ENCODE measurements at places on chromosomes 16 and 17.

GRCh38 chr16:13839577-13839976 lies 80.4 kb upstream of the ERCC4 start:
- DNase-seq = peak; percentile 5
- H3K4me3 ChIP-seq = no peak overlapping the region
- no peaks in the 10 kb centered on the region for H3K27me3 ChIP-seq

DNA sequence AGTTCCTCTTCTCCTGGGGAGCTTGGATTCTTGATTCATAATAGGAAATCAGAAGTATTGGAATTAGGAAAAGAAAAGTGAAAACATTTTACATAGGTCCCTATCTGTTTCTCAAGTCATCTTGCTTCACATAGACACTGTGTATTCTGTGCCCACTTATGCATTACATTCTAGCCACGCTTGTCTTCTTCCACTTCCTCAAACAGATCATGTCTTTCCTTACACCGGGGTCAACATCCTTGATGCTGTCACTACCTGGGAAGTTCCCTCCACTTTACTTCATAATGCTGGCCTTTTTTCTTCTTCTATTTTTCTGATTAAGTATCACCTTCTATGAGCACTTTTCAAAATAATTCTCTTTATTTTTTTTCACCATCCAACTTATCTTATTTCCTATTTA lies 606.4 kb upstream of the CDH8 start:
- no peak overlapping the region for H3K27ac ChIP-seq
- DNase-seq = no peak
- no peak overlapping the region for H3K4me3 ChIP-seq

DNA sequence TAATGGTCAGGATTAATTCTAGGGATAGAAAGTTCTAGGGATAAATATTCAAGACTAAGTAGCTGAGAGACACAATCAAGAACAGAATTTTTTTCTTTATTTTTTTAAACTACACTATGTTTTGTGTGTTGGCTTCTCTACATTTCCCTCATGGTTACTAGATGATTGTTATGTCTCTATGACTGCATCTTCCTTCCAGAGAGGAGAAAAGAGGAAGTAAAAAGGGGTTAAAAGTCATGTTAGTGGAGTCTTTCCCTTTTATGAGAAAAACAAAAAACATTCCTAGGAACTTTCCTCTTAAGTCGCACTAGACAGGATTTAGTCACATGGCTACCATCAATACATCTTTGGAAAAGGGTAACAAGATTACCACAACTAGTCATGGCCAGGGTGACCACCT lies 375.0 kb downstream of the KCNJ2 start:
- no peaks in the 10 kb centered on the region for H3K36me3 ChIP-seq
- H3K4me3 ChIP-seq = no peak overlapping the region
- H3K27me3 ChIP-seq = no peaks in the 10 kb centered on the region
- no peak overlapping the region for H3K27ac ChIP-seq

DNA sequence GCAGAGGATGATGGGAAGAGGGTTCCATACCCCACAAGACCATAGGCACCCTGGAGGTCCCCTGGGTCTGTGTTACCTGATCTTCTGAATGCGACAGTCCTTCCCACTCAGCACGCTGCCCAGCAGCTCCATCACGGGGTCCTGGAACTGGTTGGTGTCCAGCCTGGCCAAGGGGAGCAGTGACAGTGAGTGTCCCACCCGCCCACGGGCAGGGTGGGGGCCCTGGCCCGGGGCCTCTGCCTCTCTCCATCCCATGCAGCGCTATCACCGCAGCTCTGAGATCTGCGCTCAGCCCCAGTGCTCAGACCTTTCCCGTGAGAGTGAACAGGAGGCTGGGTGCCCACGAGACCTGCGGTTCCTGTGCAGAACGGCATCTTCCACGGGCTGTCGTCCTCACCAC lies 15.6 kb downstream of the NLRC3 start:
- DNase-seq = no peak
- H3K27me3 ChIP-seq = no peaks in the 10 kb centered on the region
- no peak overlapping the region for H3K4me3 ChIP-seq
- no peaks in the 10 kb centered on the region for H3K4me1 ChIP-seq
- no peak overlapping the region for H3K27ac ChIP-seq

GRCh38 chr17:32498391-32498790 lies 11.6 kb downstream of the CDK5R1 start:
- no peaks in the 10 kb centered on the region for H3K27me3 ChIP-seq
- no peaks in the 10 kb centered on the region for H3K36me3 ChIP-seq
- peaks cover 2% of the 10 kb centered on the region for H3K4me1 ChIP-seq
- no peak overlapping the region for H3K27ac ChIP-seq

- no peaks in the 10 kb centered on the region for H3K27me3 ChIP-seq
- H3K36me3 ChIP-seq = no peaks in the 10 kb centered on the region
- no peak overlapping the region for H3K27ac ChIP-seq
- no peaks in the 10 kb centered on the region for H3K4me1 ChIP-seq
- DNase-seq = peak; percentile 46
These were observed 71.5 kb upstream of the MPHOSPH6 start for GRCh38 chr16:82241469-82242052.

- H3K27ac ChIP-seq = no peak overlapping the region
- no peaks in the 10 kb centered on the region for H3K4me1 ChIP-seq
- DNase-seq = no peak
- H3K4me3 ChIP-seq = no peak overlapping the region
- H3K27me3 ChIP-seq = no peaks in the 10 kb centered on the region
- no peaks in the 10 kb centered on the region for H3K36me3 ChIP-seq
These were observed 27.7 kb downstream of the GPR142 start for GRCh38 chr17:74394977-74395376.

DNA sequence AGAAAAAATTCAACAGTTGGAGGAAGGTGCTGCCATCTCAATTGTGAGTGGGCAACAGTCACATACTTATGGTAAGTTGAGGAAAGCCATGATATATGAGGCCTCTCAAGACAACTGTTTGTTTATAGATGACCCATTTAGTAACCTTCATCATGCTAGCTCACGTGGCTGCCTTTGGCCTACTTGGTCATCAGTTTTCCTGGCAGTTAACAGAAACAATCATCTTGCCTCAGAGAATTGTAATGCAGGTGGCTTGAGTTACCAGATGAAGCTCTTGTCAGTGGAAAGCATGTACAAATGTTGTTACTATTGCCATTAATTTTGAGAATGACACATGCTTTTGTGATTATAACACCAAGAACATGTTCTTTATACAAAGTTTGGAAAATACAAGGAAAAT lies 14.7 kb downstream of the TPPP3 start:
- no peaks in the 10 kb centered on the region for H3K27me3 ChIP-seq
- H3K4me1 ChIP-seq = no peaks in the 10 kb centered on the region
- DNase-seq = no peak
- no peak overlapping the region for H3K27ac ChIP-seq
- no peak overlapping the region for H3K4me3 ChIP-seq
- H3K36me3 ChIP-seq = no peaks in the 10 kb centered on the region

DNA sequence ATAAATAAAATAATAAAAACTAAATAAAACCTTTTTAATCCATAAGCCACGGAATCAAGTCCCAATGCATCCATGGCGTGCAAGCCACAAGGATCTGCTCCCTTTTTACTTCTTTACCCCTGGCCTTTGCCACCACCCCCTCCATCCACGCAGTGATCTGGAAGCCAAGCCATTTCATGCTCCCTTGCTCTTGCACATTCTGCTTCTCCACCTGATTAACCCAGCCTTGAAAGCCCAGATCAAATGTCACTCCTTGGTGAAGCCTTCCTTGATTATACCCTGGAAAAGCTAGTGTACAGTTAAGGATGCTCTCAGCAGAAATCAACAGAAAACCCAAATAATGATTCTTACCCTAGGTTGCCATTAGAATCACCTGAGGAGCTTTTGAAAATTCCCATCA lies 9.9 kb downstream of the LRRC3C start:
- H3K4me1 ChIP-seq = peaks cover 3% of the 10 kb centered on the region
- DNase-seq = no peak
- H3K27me3 ChIP-seq = no peaks in the 10 kb centered on the region
- H3K36me3 ChIP-seq = no peaks in the 10 kb centered on the region
- no peak overlapping the region for H3K27ac ChIP-seq
- H3K4me3 ChIP-seq = no peak overlapping the region

DNA sequence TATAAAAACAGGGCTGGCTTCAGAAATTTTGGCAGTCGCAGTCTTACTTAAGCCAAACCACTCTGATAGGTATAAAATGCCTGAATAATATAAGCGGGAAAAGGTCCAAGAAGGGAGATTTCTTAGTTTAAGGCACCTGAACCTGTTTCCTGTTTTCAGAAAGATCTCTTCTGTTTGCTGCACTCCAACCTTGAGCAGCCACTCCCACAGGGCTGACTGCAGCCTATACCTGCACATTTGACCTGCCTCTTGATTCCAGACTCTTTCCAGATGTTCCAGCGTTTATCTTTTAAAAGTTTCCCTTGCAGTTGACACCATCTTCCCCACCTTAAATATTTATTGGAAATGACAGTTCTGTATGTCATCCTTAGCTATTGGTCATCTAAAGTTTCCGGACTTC lies 132.2 kb downstream of the SKAP1 start:
- DNase-seq = no peak
- H3K27ac ChIP-seq = no peak overlapping the region
- H3K4me1 ChIP-seq = no peaks in the 10 kb centered on the region
- no peaks in the 10 kb centered on the region for H3K36me3 ChIP-seq

DNA sequence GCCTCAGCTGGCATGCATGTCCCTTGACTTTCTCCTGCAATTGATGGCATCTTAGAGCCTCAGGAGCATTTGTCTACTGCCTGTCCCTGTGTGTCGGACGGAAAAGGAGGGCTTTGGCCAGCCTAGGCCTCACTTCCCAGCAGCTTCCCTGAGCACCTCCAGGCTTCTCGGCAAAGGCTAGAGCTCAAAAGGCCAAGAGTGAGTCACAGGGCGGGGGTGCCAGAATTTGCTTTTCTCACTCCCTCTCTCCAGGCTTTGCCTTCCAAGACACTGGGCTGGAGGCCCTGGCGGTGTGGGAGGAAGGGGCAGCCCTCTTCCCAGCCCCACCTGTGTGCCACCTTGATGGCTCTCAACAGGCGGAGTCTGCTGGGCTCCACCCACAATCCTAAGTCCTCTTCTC lies 107.3 kb upstream of the MAF start:
- no peak for DNase-seq
- no peaks in the 10 kb centered on the region for H3K36me3 ChIP-seq
- no peak overlapping the region for H3K27ac ChIP-seq
- H3K27me3 ChIP-seq = no peaks in the 10 kb centered on the region
- no peak overlapping the region for H3K4me3 ChIP-seq
- no peaks in the 10 kb centered on the region for H3K4me1 ChIP-seq

- DNase-seq = no peak
- no peak overlapping the region for H3K27ac ChIP-seq
- H3K4me1 ChIP-seq = no peaks in the 10 kb centered on the region
- H3K36me3 ChIP-seq = no peaks in the 10 kb centered on the region
- H3K27me3 ChIP-seq = no peaks in the 10 kb centered on the region
These were observed 3.4 kb upstream of the KRTAP2-4 start for GRCh38 chr17:41069031-41069430.

- no peaks in the 10 kb centered on the region for H3K36me3 ChIP-seq
- peak overlapping the region; percentile 53 for H3K27ac ChIP-seq
- peak overlapping the region; percentile 82 for H3K4me3 ChIP-seq
- H3K4me1 ChIP-seq = peaks cover 3% of the 10 kb centered on the region
These were observed 521 bp downstream of the GGA2 start for GRCh38 chr16:23509782-23510163.

DNA sequence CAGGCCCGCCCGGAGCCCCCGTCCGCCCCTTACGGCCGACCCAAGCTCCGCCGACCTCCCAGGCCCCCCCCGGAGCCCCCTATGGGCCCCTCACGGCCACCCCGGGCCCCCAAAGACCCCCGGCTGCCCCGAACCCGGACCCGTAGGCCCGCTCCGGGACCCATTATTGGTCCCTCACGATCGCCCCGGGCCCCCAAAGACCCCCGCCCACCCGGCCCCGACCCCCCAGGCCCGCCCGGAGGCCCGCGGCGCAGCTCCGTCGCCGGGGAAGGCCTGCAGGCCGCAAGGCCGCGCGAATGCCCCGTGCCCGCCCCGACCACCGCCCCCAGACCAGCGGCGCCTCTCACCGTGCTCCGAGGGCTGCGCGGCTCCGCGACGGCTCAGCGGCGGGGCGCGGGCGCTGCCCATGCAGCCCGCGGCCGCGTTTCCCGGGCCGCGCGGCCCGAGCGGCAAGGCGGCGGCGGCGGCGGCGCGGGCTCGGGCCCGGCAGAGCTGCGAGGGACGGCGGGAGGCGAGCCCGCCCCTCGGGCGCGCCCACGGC lies 393 bp downstream of the ANKRD11 start:
- no peaks in the 10 kb centered on the region for H3K36me3 ChIP-seq
- no peaks in the 10 kb centered on the region for H3K27me3 ChIP-seq
- DNase-seq = no peak
- peak overlapping the region; percentile 46 for H3K27ac ChIP-seq
- peaks cover 4% of the 10 kb centered on the region for H3K4me1 ChIP-seq
- peak overlapping the region; percentile 68 for H3K4me3 ChIP-seq

GRCh38 chr17:17959520-17960361 lies 12.5 kb downstream of the TOM1L2 start:
- DNase-seq = no peak
- H3K27ac ChIP-seq = no peak overlapping the region
- H3K4me3 ChIP-seq = no peak overlapping the region
- no peaks in the 10 kb centered on the region for H3K27me3 ChIP-seq

DNA sequence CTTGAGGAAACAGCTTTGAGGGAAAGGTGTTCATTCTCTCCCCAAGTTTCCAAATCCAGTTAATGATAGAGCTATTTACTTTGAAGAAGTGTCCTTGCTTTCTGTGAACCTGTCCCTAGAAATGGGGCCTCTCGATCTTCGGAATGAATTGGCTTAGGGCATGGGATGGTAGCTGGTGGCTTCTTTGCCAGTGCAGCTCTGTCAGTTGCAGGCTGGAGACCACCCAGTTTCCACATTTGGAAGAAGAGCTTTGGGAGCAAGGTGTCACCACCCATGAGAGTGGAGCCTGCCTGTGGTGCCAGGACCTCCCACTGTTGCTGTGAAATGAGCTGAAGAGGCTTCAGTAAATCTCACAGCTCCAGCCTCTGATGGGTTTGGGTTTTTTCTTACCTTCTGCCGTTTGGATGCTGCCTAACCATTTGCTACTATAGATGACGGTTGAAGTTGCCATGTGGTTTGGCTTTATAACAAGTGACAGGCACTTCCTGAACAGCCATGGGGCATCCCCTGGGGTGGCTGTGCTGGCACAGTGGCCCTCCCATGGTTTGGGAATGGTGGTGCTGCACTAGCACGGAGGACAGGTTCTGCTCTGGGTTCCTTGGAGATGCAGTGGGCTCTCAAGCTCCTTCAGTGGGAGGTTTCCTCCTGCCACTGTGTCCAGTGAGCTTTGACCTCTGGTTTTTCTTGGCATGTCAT lies 19.5 kb upstream of the SLC5A10 start:
- no peak for DNase-seq
- H3K4me3 ChIP-seq = no peak overlapping the region
- no peaks in the 10 kb centered on the region for H3K27me3 ChIP-seq
- H3K27ac ChIP-seq = no peak overlapping the region
- H3K4me1 ChIP-seq = no peaks in the 10 kb centered on the region
- H3K36me3 ChIP-seq = peaks cover 5% of the 10 kb centered on the region

- H3K27ac ChIP-seq = no peak overlapping the region
- no peaks in the 10 kb centered on the region for H3K36me3 ChIP-seq
- DNase-seq = no peak
- H3K4me1 ChIP-seq = peaks cover 10% of the 10 kb centered on the region
These were observed 47.6 kb downstream of the FZD2 start for GRCh38 chr17:44604768-44605485.
